ENCODE measurements at places on chromosomes 4 and X.
A peak's percentile ranks its signal among the peaks of the same experiment; 100 is the strongest.

DNA sequence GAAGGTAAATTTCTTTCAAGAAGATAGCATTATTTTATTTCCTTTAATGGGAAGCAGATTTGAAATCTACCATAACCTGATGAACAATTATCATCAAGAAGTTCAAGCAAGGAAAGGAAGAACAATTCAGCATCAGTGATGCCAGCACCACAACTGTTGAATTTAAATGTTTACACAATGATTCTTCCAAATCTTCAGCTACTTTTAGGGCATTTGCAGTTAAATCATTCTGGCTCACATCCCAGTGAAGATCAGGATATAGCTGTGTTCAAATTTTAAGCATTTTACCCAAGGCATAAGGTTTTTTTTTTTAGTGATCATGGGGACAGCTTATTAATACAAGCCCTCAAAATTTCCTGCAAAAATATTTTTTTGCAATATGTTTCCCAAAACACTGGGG is 112.9 kb downstream of the SHISA3 start:
- DNase-seq: no peak

GRCh38 chr4:164807611-164808010 is 53.7 kb downstream of the SMIM31 start:
- DNase-seq: no peak

- DNase-seq: no peak
Observed at GRCh38 chr4:100949350-100949935, 397.9 kb downstream of the PPP3CA start.

GRCh38 chrX:97159916-97160800 is 276.4 kb downstream of the RPA4 start:
- DNase-seq: no peak

- no peak for DNase-seq
Observed at GRCh38 chr4:161577579-161578301, 586.1 kb downstream of the FSTL5 start.

GRCh38 chr4:183186813-183187212 is 87.8 kb downstream of the WWC2 start:
- DNase-seq: no peak

GRCh38 chr4:28548594-28548993 is 1688.0 kb downstream of the STIM2 start:
- no peak for DNase-seq

- no peak for DNase-seq
Observed at GRCh38 chr4:138609943-138610350, 367.8 kb upstream of the SLC7A11 start.

DNA sequence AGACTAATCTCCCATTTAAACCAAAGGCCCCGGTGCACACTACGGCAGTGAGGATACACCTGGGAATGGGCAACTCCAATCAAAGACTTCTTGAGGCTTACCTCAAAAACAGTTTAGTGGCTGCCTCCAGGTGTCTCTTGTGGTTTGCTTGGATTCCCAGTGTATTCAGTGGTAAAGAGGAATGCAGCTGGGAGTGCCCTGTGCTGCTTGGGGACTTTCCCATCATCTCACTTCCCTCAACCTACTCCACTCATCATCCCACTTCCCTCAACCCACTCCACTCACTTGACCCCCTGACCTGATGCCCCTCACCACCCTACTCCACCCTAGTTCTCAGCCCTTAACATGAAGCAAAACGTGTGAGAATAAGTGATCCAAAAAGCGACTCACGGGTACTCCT is 177.3 kb upstream of the ETNPPL start:
- no peak for DNase-seq

GRCh38 chrX:1239681-1240142 is 27.3 kb upstream of the CRLF2 start:
- DNase-seq: no peak

DNA sequence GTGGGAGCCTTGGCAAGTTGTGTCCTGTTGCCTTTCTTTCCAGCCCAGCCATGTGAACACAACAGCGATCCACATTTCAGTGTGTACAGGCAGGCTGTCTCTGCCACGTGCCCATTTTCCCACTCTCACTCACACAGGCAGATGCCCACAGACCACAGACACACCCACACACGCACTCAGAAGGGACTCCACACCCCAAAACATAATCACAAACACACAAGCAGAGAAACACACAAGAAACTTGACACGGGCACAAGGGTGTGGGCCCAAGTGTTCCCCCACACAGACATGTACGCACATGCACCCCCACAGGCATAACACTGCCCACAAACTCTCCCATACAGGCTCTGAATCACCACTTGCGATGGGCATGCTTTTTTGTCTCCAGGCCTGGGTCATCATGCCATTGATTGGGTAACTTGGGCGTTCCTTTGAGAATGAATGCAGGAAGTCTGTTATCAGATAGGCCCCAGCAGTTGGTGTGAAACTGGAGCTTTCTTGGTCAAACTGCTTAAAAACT is 84.3 kb downstream of the NBDY start:
- peak; percentile 7 for DNase-seq

- DNase-seq: no peak
Observed at GRCh38 chr4:128725405-128726055, 84.0 kb upstream of the JADE1 start.

GRCh38 chr4:123418351-123418931 is 21.8 kb downstream of the SPRY1 start:
- DNase-seq: no peak

DNA sequence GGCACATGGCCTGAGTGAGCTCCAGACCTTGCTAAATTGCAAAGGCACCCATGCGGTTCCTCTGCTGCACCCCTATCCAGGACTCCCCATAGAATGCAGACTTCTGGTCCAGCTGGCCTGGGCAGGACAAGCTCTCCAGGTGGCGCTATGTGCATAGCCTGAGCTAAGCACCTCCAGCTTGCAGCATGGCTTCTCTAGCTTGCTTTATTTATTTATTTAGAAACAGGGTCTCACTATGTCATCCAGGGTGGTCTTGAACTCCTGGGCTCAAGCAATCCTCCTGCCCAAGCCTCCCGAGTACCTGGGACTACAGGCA is 5.5 kb upstream of the WFS1 start:
- no peak for DNase-seq

DNA sequence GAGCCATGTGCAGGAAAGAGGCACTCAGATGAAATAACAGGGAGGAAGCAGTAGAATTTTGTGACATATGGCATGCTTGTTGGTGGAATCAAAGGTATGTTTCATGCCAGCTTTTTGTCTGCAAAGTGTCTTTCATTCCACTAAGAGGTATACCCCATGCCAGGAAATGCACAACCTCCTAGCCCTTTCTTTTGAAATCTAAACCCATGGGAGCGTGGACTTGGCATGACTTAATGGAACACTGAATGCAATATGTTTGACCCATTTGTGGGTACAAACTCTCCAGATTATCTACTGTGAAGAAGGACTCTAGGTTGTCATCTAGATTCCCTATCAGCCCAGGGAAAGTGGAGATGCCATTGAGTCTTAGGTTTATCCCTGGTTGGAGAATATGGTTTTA is 338.3 kb upstream of the TEX13C start:
- DNase-seq: no peak

- no peak for DNase-seq
Observed at GRCh38 chrX:46713672-46714490, 45.0 kb downstream of the SLC9A7 start.

DNA sequence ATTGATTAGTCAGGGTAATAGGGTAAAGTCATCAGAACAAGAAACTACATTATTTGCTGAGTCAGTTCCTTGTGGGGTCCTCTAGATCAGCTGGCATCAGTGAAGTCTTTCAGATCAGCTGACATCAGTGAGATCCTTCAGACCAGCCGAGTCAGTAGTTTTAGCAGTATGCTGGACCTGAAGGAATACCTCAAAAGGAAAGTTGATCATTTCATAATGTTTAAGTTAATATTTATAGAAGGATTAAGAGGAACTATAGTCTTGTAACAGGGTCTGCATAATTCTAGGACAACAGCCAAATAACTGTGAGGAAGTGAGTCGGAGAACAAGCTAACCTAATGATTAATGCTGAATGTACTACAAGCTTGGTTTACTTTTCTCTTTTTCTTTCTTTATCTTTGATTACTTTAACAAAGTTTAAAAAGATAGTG is 958 bp upstream of the UGT2B7 start:
- DNase-seq: no peak

DNA sequence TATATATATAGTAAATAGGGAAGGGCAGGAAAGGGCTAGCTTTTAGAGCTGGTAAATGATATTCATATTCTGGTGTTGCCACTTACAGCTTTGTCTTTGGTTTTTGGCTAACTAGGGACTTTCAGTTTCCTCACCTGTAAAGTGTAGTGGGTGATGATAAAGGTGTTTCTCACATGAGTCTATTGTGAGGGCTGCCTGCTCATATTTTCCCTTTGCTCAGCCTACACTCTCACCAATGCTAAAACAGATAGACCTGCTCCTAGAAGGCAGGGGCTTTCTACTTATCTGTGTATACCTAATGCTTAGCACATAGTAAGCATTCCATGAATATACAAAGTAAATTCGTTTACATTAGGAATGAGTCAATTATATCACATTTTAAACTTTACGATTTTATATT is 137.2 kb upstream of the HS3ST1 start:
- DNase-seq: no peak

DNA sequence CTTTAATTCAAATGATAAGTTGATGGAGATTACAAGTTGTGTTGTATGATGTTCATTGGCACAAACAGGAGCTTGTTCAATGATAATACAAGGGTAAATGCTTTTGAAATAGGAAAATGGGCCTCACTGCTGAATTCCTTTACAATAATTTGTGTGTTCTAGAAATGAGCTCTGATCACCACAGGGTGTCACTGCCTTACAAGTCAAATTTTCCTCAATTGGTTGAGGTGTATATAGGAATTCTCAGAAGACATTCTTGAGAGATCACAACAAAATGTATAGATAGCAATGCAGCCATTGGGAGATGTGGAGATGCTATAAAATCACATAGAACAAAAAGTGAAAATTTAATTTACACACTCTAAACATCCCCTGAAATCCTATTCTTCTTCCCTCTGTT is 49.6 kb downstream of the KLF8 start:
- no peak for DNase-seq

- no peak for DNase-seq
Observed at GRCh38 chr4:175511861-175512260, 300.2 kb downstream of the GPM6A start.

GRCh38 chrX:150544222-150544787 is 24.1 kb upstream of the MTM1 start:
- DNase-seq: no peak

DNA sequence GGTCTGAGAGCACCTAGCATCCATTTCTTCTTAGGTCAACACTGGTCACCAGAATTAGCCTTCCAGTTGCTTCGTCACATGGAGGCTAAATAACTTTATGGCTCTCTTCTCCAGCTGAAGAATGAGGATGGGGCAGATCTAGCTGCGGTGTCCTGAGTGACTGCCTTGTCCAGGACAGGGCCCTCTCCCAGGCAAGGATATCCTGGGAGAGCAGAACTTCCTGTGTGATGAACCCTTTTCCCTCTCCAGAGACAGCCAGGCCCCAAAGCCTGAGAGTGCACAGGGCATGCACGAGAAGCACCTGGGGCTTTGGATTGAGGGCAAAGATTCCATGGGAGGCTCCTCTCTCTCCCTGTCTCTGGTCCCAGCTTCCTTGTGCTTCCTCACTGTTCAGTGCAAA is 108.2 kb upstream of the MAMLD1 start:
- no peak for DNase-seq

- no peak for DNase-seq
Observed at GRCh38 chrX:14673764-14674163, 144.4 kb downstream of the GLRA2 start.

DNA sequence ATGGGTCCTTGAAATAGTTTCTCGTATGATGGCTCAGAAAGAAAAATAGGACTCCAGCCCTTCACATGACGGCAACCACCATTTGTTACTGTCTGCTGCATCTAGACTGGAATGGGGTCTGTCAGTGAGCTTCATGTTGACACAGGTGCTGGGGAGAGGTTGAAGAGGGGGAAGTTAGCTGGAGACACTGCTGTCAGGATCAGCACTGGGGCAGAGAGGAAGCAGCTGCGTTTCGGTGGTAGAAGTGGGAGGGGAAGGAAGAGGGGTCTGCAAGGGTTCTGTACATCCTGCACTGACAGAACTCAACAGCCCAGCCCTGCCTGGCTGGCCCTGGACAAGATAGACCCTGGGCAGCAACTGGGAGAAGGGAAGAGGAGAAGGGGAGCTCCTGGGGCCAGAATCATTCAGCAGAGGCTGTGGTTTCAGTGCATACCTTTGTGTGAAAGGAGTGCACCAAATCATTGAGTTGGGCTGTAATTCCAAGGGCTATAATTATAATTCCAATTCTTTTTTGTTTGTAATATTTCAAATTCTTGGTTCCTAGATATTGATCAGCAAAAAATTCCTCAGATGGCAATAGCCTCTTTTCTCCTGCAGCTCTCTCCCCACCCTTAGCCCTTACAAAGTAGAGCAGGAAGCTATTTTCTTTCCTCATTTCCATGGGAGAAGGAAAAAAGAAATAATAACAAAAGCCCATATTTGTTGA is 119.4 kb upstream of the C1GALT1C1 start:
- DNase-seq: no peak

GRCh38 chrX:74902806-74903205 is 22.4 kb downstream of the NEXMIF start:
- no peak for DNase-seq

GRCh38 chr4:114056599-114056998 is 77.2 kb upstream of the ARSJ start:
- no peak for DNase-seq

DNA sequence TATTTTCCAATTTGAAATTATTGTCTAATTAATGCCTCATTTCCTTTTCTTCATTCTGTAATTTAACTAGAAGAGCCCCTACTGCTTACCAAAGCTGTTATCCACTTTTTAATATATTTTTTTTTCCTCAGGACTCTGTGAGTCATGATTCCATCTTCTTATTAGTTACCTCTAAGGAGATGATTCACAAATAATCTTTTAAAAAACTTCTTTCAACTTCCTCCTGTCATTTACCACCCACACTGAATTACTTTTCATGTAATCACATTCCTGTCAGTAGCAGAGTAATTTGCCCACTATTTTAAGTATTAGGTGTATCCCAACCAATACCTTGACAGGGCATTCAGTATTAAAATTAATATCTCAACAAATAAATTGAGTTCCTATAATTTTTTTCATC is 470.9 kb upstream of the ADGRL3 start:
- DNase-seq: no peak

DNA sequence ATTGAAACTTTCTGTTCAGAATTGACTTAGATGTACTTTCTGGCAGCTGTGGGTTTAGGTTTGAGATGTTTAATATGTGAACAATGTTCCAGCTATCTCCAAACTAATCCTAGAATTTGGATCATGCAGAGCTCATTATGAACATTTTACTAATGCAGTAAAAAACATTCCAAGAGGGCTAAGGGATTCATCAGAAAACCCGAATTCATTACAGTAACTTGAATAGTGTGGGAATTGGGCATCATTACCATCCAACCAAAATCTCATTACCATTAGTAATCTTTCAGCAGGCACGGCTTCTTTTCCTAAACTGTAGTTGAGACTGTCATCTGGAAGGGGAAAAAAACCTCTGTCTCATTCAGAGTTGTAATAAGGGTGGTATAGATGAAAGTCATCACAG is 91.0 kb downstream of the LIMCH1 start:
- DNase-seq: no peak

Measured in activated CD8-positive, alpha-beta memory T cell treated with anti-CD3 and anti-CD28 coated beads for 1 hour (primary cell).